ENCODE measurements at places on chromosomes 7 and 10. TPM values are rescaled to one million over a fixed set of nuclear protein-coding genes. Genes with fewer than 3 reads are reported as not detected.

LRRC18 gene
- 0.70 TPM for total RNA-seq

SEMA4G gene
- total RNA-seq = 2.9 TPM

NPY4R gene
- 0.07 TPM for total RNA-seq

FXYD4 gene
- not detected for total RNA-seq

RADIL gene
- total RNA-seq = 0.57 TPM

PDE6C gene
- total RNA-seq = not detected

NFE2L3 gene
- total RNA-seq = 25.4 TPM

ACTL6B gene
- total RNA-seq = not detected

CYP3A7 gene
- 0.32 TPM for total RNA-seq

LLCFC1 gene
- total RNA-seq = not detected

EGR2 gene
- not detected for total RNA-seq

ANKRD1 gene
- total RNA-seq = 75.3 TPM

GARIN1A gene
- total RNA-seq = 0.05 TPM

CYP2C19 gene
- not detected for total RNA-seq

ZNF365 gene
- total RNA-seq = 8.2 TPM

ZNF503 gene
- total RNA-seq = 2.8 TPM

STK31 gene
- 0.02 TPM for total RNA-seq

SCART1 gene
- 1.3 TPM for total RNA-seq

WNT16 gene
- total RNA-seq = not detected

FFAR4 gene
- total RNA-seq = not detected

GPR85 gene
- total RNA-seq = 3.5 TPM

MEOX2 gene
- not detected for total RNA-seq

PTPRN2 gene
- total RNA-seq = not detected

Data from HT1080 (cell line).